SHP77 treated with DMSO at 0.1 percent for 48 hours (cell line): ENCODE measurements at places on chromosomes 3 and 15.
A peak's percentile ranks its signal among the peaks of the same experiment; 100 is the strongest.

DNA sequence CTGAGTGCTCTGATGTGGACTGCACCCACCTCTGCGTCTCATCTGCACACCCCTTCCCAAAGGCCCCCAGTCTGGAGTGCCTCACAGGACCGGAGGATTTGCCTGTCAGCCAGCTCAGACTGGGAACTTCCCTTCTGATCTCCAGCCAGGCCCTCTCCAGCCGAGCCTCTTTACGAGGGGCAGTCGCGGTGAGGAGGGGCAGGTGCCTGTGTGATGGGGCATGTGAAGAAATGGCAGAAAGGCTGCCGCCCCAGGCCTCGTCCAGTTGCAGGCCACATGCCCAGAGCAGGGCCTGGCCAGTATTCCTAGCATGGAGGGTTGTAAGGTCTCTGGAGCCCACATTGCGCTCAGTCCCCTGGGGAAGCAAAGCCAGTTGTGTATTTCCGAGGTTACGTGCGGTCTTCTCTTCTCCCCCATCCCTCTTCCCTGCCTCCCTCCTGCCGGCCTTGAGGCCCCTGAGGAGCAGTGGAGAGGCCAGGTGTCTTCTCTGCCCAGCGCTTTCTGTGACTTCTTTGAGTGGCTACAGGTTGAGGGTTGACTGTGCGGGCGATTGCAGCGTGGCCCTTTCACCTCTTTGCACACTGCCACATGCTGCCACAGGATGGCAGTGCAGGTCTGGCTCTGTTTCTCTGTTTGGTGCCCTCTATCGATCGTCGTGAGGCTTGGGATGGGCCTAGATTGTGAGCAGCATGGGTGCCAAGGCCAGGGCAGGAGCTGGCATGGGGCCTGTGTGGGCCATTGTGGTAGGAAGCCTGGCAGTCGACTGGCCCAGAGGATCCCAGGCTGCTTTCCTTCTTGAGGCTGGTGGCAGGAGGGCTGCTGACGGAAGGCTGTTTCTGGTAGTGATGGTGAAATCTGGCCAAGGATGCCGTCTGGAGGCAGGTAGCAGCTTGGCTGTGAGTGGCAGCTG, 5.3 kb downstream of the CLK3 start:
- DNase-seq: no peak

GRCh38 chr15:100291106-100291505, 50.7 kb downstream of the ADAMTS17 start:
- DNase-seq: no peak

- no peak for DNase-seq
Observed at GRCh38 chr3:193982258-193982659, 153.7 kb upstream of the HES1 start.

DNA sequence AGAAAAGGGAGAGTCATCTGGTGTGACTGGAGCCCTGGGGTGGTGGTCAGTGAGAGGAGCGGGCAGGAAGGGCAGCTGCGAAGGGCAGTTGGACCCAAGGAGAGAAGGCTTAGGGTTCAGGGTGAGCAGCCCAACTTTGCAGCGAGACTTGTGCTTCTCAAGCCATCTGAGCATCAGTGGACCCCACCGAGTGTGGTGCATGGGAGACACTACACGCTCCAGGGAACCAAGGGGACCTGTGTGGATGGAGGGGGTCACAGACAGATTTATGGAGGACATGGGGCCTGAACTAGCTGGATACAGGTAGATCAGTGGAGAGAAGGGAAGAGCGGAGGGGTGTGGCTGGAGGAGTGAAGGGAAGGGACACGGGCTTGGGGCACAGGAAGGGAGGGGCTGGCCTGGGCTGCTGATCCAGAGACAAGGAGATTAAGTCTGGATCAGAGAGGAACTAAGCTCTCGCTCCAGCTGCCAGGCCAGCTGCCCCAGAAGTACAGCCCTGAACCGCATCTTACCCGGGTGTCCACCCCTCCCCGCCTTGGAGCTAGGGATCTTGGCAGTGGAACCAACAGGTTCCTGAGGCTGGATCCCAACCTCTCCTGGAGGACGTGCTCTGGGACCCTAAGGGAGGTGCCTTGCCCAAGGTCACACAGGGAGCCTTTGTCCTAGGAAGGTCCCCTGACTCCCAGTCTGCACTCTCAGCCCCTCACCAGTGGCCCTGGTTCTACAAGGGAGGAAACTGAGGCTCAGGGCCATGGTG, 120.5 kb downstream of the CORO2B start:
- DNase-seq: no peak

GRCh38 chr15:65292938-65293518, 2.8 kb upstream of the RNU5A-1 start:
- no peak for DNase-seq

DNA sequence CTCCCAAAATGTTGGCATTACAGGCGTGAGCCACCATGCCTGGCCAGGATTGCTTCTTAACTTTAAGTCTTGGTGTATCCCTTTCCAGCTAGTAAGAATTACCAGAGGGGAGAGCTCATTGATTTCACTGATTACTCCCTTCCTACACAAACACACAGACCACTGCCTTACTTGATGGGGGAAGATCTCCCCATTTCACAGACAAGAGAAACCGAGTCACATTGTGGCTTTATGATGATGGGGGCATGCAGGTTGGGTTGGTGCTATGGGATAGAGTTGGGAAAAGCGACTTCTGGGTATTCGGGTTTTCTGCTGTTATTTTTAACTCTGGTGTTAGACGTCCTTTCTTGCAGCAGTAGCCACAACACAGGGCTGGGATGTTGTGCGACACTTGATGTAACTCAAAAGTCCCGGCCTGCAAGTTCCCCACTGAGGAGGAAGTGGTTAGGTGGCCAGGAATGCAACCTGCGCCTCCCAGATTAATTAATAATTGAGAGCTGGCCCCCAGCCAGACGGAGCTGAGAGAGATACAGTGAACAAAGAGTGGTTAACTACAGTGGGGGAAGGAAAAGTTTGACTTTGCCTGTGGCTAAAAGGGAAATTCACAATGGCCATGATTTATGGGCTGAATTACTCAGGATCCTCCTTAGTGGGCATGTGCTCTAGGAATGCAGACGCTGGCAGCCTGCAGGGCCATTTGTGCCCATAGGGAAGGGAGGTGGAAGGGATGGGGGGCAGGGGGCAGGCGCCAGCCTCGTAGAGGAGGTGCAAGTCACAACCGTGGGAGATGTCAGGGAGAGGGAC, 63.6 kb downstream of the SMAD6 start:
- DNase-seq: no peak

DNA sequence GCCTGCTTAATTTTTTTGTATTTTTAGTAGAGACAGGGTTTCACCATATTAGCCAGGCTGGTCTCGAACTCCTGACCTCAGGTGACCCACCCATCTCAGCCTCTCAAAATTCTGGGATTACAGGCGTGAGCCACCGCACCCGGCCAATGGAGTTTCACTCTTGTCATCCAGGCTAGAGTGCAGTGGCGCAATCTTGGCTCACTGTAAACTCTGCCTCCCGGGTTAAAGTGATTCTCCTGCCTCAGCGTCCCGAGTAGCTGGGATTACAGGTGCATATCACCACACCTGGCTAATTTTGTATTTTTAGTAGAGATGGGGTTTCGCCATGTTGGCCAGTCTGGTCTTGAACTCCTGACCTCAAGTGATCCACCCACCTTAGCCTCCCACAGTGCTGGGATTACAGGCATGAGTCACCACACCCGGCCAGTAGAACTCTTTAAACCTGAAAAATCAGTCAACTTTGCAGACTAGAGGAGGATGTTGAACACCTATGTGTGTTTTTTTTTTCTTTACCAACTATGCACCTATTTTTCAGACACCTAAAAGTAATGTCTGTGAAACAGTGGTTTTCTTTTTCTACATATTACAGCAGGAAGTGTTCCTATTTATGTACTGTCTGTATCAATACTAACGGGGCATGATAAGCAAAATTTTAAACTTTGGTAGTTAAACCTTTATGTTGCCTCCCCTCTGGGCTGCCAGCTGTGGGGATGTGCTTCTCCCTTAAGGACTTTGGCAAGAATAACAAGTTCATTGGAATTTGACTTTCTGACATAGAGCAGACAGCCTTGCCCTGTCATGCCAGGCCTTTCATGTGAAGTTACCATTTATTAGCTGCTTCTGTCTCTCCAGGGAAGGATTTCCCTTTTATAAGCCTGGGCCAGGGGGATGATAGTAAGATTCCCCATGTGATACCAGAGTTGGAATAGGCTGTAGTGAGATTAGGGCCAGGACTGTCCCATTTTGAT, 8.1 kb downstream of the ARIH2 start:
- no peak for DNase-seq

DNA sequence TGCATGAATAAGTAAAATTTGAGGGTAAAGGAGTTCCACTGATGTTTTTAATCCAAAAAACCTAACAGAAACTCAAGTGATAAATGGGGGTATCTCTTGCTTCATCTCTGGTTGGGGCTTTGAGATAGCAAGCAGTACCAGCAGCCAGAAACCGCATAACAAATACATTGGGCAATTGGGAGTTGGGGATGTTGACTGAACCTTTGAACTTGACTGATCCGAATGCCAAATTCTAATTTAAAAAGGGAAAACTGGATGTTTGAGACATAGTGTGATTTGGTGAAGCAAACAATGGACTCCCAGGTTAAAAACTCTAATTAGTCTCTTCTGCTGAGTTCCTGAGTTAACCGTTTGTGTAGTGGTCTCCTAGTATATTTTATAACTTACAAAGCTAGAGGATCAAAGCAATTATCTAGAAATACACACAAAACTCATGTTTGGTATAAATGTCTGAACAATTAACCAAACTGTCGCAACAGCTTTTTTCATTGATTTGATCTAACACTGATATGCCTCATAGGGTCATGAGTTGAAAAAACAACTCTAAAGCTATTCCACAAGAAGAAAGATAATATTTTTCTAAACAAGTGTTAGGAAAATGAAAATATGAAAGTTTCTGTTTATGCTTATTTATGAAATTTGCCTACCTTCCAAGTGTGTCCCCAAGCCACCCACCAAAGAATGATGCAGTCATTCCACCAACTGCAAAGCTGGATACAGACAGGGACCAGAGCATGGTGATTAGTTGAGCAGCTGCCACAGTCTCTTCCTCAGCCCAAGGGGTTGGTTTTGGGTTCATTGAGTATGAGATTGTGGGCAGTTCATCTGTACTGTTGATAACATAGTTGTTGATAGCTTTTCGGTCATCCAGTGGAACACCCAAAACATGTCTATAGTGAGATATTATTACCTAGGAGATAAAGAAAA, 12.4 kb downstream of the SLC2A2 start:
- DNase-seq: no peak

DNA sequence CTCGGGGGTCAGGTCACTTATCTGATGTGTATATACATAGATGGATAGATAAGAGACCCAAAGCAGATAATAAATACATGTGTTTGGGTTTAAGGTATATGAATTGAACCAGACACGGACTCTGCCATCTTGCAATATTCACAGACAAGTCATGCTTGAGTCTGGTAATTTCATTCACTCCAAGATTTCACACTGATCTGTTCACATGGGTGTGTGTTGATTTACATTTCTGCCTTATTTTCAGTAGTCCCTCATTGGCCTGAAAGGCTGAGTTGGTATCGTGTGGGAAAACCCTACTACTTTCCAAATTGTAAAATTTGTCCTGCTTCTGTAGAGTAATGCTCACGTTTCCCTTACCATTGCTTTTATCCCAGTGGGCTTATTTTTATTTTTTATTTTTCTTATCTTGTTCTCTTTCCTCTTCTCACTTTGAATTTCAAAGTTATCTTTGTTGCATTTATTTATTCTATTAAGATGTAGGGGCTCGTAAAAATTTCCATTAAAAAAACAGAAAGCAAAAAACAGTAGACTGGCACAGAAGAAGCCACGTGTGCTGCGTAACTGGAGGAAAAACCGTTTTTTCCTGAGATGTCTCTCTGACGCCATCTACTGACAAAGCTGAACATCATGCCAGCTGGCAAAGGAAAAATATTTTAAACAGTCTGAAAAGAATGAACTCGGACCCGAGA, 10.8 kb upstream of the MFSD1 start:
- DNase-seq: peak; percentile 31

DNA sequence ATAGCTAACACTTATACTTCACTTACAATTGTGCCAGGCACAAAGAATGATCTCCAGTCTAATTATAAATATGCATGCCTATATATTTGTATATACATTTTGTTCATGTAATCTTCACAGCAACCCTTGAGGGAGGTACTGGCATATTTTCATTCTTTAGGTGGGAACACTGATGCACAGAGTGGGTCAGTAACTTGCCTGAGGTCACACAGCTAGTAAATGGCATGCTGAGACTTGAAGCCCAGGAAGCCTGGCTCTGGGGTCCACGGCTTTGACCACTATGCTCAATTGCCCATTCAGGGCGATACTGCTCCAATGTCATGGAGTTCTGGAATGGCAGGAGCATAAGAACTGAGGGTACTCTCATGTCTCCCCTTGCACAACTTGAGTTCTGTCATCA, 139.8 kb downstream of the SHQ1 start:
- DNase-seq: no peak

GRCh38 chr3:168877899-168878298, 782.2 kb upstream of the GOLIM4 start:
- DNase-seq: no peak

DNA sequence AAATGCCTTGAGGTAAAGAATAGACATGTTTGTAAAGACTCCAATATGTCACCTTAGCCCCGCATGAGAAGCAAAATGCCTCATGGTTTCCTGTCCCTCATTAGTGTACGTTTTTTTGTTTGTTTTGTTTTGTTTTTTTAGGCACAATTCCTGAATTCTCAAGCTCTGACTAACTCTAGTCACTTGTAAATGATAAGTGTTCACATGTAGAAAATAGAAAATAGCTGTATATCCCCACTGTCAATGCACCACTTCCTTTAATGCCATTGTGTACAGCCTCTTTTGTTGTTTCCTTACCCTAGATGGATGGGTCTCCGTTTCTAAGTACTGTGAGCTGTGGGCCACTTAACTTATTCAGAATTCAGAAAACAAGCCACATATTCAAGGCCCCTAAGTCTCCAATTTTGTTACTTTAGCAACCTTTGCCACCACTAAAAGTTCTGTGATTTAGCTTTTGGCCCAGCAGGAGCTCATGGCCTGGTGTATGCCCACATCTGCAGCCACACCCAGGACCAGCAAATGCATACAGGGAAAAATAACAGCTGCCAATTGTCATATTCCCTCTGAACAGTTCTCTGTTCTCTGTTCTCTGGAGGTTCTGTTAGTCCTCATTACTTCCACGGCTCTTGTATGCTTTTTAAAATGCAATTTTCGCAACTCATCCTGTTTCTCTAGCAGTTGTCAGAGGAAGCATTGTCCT, 655.5 kb downstream of the GBE1 start:
- no peak for DNase-seq

DNA sequence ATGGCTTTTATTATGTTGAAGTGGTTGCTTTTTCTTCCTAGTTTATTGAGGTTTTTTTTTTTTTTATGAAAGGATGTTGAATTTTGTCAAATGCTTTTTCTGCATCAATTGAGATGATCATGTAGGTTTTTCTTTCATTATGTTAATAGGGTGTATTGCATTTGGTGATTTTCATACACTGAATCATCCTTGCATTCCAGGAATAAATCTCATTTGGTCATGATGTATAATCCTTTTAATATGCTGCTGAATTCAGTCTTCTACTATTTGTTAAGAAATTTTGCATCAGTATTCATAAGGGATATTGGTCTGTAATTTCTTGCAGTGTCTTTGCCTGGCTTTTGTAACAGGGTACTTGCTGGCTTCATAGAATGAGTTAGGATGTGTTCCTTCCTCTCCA, 11.5 kb upstream of the CLRN1 start:
- no peak for DNase-seq

GRCh38 chr3:5754602-5755001, 567.1 kb downstream of the EDEM1 start:
- no peak for DNase-seq

GRCh38 chr3:50612970-50613846, 1.6 kb upstream of the CISH start:
- no peak for DNase-seq

GRCh38 chr3:127975153-127976029, 60.4 kb downstream of the KBTBD12 start:
- DNase-seq: no peak
